ENCODE measurements at places on chromosomes 1 and 21.

DNA sequence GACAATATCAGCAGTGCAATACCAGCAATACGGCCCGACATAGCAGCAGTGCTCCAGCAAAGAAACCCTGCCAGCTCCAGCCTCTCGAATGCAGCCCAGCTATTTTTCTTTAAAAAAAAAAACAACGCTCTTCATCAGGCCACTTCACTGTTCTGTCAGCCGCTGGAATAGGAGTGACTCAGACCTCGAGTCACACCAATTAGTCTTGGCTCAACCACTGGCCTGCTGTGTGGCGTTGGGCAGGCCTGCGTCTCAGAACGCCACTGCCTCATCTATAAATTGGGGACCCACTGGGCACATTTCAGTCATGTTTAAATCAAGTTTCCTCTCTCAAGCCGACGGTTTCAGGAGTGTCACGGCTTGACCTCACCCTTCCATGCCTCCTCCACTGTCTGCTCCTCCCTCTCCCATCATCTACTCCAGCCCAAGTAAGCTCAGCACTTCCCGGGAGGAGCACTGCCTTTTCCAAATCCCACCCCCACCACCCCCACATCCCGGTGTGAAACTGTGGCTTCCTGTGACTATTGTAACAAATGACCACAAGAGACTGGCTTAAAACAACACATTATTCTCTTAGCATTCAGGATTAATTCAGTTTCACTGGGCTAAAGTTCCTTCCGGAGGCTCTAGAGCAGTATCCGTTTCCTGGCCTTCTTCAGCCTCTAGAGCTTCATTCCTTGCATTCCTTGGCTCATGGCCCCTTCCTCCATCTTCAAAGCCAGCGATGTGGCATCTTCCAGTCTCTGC is 71.9 kb upstream of the EFHD2 start:
- no peak for DNase-seq

- DNase-seq: no peak
These were observed 103.6 kb upstream of the COL6A1 start for GRCh38 chr21:45877821-45878469.

DNA sequence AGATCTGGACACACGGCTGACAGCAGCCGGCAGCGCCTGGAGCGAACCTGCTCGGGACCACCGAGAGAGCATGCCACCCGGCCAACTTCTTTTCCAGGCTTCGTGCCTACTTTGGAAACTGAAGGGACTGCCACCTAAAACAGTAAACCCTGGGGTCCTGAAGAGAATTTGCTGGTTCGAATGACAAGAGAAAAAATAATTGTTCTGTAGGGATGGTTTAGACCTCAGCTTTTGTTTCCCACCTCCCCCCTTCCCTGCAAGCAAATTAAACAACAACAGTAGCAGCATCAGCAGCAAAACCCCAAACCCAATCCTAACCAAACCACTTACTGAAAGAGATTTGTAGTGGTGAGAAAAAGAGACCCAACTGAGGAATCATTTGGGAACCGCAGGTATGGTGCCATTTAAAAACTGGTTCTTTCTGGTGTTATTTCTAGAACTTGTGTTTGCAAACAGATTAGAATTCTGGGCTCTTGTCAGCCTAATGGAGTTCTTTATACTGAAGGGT is 105.6 kb downstream of the LEPR start:
- no peak for DNase-seq

- no peak for DNase-seq
These were observed 237.6 kb downstream of the MRPL39 start for GRCh38 chr21:25369524-25370300.

DNA sequence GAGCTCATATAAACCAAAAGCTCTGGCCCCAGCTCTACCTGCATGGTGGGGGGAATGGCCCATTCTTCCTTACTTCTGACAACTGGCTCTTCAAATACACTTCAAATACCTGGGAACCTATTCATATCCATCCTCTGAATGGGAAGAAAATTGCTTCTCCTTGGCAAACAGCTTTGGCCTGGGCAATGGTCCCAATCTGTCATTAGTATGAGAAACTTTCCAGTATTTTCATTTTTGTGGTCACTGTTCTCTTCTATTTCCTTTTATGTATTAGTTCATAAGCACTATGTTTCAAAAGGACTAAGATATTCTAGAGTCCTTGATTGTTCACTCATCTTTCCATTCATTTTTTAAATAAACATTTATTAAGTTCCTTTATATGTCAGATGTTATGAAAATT is 5.2 kb upstream of the HSD3B2 start:
- no peak for DNase-seq

GRCh38 chr1:74470936-74471335 is 41.5 kb downstream of the LRRC53 start:
- no peak for DNase-seq

GRCh38 chr1:211788626-211789025 is 41.9 kb downstream of the LPGAT1 start:
- no peak for DNase-seq

- DNase-seq: no peak
These were observed 22.7 kb downstream of the CDC42BPA start for GRCh38 chr1:227295609-227296008.

- no peak for DNase-seq
These were observed 91.5 kb downstream of the KIF14 start for GRCh38 chr1:200528858-200529606.

DNA sequence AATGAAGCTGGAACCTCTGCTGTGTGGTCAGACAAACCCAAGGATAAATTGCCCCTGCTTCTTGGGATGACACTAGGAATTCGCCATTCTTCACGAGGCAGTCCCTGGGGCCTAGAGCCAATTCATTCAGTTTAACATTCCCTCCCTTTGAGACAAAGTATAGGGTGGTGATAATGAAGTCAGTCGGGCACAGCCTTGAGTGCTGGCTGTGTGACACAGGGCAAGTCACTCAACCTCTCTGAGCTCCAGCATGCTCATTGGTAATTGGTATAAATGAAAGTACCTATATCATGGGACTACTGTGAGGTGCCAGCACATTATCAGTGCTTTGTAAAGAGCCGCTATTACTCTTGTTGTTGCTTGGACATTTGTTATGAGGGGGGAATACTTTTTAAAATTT is 64.9 kb upstream of the DIRAS3 start:
- DNase-seq: no peak

All from activated CD8-positive, alpha-beta memory T cell treated with anti-CD3 and anti-CD28 coated beads, Interleukin-2, amount 50 U/mL, for 4 hours (primary cell).